ENCODE measurements at places on chromosomes 5 and 9.

GRCh38 chr5:154677921-154678320 is 77.3 kb upstream of the LARP1 start:
- no peak for DNase-seq

- DNase-seq = no peak
Measured at GRCh38 chr5:137366526-137366925, 132.6 kb downstream of the SPOCK1 start.

DNA sequence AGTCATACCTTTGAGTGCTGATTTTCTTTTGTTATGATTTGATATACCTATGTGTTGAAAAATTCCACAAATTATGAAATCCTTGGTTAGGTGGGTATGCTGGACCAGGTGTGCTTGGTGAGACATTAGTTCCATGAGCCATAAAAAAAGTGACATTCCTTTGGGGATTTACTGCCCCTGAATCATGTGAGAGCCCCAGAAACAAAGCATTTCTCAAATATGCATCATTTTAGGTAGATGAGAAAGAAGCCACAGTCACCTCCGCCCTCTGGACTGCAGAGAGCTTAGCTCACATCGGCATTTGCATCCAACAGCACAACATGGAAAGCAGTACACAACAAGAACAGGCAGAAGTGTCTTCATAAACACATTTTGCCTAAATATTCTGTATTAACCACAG is 55.3 kb downstream of the DAP start:
- no peak for DNase-seq

- DNase-seq = no peak
Measured at GRCh38 chr9:90394871-90395270, 247.8 kb downstream of the DIRAS2 start.

DNA sequence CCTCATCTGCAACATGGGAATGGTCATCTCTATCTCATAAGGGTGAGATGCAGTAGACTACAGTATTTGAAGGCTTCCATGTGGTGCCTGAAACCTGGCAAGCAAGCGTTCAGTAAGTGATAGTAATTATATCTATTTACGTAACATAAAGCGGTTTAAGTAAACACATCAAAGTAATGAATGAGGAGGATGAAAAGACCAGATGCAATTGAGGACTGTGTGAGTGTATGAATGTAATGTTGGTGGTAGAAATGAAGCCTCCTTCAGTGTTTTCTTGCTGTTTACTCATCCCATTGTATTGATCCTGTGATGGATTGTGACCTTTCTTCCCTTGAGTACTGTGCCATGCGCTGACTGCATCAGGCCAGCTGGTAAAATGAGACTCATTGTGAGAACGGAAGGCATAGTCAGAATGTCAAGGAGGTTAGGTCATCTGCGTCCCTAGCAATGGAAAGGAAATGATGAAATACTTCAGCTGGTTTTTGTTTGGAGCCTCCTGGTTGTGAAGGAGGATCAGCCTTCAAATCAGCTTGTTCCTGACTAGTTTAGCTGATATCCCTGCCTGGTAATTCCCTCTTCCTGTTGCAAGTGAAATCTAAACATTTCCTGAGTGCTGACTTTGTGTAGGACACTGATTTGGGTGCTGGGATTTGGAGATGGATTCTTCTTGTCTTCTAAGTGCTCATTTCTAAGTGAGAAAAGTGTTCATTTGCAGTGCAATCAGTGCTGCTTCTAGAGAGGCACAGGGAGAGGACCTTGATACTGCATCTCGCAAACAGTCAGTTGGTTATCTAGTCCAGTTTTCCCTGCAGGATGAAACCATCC is 35.6 kb downstream of the TNFSF8 start:
- DNase-seq = no peak
